Type B pancreatic cell (in vitro differentiated cells): ENCODE measurements at places on chromosomes 7 and 10.

GRCh38 chr7:134420424-134421125 is 38.3 kb downstream of the AKR1B1 start:
- no peak for DNase-seq

DNA sequence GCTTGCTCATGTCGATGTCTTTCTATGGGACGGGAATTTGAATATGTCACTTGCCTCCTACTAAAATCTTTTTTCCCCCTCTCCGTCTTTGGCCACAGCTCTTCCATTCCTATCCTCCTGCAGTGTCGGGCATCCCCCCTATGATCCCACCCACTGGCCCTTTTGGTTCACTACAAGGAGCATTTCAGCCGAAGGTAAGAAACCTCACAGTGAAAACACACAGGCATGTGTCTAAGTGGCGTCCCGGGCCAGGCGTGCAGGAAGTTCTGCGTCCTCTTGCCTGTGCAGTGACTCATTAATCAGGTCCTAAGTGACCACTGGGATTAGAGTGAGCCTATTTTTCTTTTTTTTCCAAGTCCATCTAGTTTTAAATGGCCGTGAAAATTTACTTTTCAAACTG is 360.5 kb upstream of the GALNT17 start:
- DNase-seq, result no peak

DNA sequence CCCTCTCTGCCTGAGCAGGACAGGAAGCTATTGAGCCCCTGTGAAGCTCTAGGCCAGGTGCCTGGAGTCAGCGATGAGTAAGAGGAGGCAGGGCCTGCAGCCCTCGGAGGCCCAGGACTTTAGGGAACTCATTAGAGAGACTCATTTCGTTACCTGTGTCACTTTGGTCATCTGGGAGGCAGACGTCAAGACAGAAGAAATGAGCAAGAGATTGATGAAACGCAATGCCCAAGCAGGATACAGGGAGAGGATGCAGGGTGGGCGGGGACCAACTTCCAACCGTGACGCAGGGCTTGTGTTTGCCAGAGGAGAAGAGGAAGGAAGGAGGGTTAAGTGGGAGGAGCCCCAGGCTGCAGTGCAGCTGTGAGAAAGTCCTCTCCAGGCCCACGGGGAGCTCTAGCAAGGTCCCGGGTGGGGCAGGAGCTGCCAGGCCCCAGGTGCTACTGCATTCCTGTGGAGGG is 26.4 kb upstream of the GNA12 start:
- DNase-seq, result no peak

DNA sequence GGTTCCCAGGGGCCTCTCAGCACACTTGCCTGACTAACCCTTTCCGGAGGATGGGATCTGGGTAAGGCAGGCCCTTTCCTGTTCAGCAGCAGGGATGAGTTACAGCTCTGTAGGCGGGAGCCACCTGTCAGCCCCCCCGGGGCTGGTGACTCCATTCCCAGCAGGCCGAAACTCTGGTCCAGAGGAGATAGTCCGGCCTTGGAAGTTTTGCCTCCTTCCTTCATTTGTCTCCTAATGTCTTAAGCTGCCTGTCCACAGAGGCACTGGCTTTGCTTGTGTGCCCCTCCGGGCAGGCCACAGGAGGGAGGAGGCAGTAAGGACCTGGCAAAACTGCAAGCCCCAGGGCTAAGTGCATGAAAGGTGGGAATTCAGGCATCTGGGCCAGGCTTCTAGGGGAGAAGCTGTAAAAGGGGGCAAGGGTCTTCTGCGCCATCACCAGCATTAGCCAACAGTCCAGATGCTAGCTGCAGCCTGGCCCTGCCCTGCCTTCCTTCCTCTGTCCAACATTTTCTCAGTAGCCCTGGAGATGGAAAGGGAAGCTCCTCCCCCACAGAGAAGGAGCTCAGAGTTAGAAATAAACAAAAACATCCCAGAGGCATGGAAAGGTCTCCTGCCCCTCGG is 1.2 kb downstream of the ADIRF start:
- no peak for DNase-seq

DNA sequence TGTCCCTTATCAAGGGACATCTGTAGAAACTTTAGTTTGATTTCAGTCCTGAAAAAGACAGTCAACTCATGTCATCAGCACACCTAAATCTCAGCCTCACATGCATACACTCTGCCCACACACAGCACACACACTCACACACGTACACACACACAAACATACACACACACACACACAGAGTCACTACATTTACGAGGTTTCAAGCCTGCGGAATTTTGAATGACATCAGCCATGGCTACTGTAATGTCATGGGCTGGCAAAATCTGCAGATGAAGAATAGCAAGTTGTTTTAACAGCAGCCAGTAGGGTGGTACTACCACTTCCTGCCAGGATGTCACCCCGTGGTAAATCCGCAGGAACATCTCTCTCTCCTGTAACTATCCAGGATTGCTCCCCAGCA is 37.1 kb upstream of the EZH2 start:
- no peak for DNase-seq

GRCh38 chr10:19728376-19728775 is 87.9 kb upstream of the PLXDC2 start:
- no peak for DNase-seq

DNA sequence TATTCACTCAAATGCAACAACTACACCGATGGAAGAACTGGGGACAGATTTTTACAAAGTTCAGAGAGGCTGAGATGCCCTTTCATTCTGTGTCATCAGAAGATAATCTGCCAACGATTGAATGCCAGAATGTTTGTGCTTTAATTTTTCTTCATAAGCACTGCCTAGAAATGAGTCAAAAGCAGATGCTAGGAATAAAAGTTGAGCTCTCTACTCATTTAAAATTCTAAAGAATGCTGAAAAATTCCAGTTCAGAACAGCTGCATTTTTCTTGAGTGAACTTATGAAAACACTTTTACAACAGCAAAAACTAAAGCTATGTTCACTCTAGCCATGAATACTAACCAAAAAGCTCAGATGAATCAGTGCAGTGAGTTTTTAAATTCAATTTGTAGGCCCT is 22.3 kb upstream of the FAM133B start:
- no peak for DNase-seq

DNA sequence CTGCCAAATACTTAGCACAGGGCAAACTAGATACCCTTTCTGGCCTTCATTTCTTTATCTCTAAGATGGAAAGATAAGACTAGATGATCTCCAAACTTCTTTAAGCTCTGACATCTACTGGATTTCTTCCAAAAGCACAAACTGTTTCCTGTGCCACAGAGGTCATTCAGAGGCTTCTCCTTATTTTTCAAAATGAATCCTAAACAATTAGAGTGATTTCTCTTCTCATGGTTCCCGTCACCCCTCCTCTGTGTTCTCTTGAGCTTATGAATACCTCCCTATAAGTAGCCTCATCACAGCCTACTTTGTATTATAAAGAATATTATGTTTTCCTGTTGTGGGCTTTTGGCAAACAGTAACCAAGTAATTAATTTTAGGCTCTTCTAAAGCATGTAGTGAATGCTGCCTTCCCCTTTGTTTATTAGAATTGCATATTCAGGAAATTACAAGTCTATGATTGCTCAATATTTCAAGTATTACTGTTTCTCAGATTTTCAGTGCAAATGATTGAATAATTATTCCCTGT is 179.5 kb downstream of the REEP3 start:
- DNase-seq, result no peak

GRCh38 chr10:6699336-6699735 is 119.3 kb upstream of the PRKCQ start:
- DNase-seq, result no peak
